ENCODE measurements at places on chromosomes 16 and 17.

GRCh38 chr16:66873685-66874055, 6.6 kb upstream of the PDP2 start:
- DNase-seq: no peak

DNA sequence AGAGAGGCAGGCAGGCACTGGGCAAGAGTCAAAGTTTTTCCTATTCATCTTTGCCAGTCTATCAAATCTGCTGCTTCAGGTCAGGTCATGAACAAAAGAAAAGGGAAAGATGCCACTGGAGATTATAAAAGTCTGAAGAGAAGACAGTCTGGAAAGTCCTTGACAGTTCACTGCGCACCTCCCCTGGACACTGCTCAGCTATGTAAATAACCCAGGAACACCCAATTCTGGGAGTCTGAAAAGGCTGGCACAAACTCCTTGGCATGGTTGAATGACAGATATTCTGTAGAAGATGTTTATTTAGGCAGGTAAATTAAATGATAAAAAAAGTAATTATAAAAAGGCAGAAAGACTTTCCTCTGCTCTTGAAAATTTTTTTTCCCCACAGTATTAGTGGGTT, 5.2 kb upstream of the CORO6 start:
- DNase-seq: no peak

DNA sequence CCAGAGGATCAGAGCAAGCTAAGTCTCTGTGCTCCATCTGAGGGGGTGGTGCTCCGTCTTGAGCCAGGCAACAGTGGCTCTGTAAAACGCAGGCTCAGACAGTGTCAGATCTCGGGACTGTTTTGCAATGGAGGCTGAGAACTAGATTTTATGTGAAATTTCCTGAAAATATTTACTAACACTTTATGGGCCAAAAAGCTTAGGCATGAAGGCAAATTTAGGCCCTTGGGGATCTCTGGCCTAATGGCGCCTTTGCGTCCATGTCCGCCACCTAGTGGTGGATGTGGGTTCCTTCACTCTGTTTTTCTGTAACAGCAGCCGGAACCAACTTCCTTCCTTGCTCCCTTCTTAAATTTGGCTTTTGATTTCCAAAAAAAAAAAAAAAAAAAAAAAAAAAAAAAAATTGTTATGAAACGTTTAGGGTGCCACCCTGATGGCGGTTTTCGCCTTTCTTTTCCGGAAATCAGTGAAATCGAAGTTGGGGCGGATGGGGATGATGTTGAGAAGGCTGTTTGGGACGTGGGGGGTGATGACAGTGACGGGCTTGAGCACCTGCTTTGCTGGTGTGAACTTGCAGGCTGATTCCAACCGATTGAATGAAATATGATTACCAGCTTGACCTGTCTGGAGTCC, 14.0 kb upstream of the ELAC2 start:
- no peak for DNase-seq

DNA sequence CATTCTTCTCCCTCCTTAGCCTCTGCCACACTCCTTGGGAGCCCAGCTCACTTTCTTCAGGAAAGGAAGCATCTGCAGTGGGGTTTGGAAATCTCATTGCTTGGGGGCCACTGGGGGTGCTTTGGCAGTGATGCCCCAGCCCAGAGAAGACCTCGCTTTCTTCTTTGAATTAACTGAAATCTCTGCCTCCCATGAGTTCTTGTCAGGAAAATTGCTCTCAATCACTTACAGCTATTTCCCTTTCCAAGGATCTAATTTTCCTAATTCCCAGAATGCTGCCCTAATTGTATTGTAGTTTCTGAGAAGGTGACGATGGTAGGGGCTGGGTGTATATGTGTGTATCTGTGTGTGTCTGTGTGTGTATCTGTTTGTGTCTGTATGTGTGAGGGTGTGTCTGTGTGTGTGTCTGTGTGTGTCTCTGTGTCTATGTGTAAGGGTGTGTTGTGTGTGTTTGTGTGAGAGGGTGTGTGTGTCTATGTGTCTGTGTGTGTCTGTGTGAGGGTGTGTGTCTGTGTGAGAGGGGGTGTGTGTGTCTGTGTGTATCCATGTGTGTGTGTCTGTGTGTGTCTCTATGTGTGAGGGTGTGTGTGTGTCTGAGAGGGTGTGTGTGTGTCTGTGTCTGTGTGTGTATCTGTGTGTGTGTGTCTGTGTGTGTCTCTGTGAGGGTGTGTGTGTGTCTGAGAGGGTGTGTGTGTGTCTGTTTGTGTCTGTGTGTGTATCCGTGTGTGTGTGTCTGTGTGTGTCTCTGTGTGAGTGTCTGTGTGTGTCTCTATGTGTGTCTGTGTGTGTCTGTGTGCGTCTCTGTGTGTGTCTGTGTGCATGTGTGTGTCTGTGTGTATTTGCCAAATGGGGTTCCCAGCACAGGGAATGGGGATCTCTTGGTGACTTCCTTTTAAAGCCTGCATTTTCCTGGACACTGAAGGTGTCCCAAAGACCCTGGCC, 83.5 kb upstream of the DNAJA2 start:
- DNase-seq: no peak

DNA sequence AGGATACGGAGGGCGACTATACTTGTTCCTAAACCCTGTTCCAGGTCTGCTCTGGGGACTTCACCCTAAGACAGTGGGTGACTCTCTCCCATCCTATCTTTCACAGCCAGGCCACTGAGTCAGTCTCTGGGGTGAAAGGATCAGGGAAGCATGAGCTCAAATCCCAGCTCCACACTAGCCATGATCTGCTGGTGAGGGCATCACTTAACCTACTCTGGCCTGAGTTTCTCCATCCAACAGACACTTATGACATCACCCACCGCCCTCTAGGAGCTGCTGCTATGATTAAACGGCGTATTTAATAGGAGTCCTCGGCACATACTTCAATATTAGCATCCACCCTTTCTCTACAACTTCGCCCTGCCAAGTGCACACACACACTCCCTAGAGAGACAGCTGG, 10.1 kb downstream of the GAST start:
- DNase-seq: no peak

DNA sequence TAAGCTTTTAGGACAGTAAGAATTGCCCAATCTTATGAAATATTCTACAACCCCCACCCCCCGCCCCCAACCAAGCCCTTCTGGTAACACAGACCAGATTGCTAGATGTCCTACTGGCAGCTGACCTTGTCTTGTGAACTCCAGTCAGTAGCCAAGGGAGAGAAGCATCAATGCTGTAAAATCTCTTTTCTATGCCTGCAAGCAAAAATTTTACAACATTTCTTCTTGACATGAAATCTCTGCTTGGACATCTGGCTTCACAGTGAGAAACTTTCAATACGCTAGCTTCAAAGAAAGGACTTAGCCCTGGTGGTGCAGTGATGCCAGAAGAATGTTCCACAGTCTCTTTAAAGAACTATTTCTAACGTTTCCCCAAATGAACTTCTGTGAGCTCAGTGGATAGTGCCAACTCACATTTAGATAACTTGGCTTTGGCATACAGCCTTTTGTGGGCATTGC, 169.3 kb upstream of the AXIN2 start:
- no peak for DNase-seq

DNA sequence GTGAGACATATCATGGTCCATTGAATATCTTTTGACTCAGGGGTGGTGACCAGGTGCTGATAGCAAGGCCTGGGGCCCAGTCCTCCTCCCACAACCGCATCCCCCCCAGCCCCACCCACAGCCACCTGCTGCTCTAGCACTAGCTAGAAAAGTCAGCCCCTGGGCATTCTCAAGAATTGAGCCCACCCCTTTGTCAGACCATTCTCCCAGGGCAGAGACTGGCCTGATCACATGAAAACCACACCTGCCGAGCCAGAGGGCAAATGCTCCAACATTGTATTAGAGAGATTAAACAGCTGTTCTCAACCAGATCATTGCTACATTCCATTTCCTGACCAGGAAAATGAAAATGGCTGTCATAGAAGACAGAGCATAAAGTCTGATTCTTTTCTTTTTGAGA, 62.4 kb downstream of the RAB11FIP4 start:
- DNase-seq: no peak

DNA sequence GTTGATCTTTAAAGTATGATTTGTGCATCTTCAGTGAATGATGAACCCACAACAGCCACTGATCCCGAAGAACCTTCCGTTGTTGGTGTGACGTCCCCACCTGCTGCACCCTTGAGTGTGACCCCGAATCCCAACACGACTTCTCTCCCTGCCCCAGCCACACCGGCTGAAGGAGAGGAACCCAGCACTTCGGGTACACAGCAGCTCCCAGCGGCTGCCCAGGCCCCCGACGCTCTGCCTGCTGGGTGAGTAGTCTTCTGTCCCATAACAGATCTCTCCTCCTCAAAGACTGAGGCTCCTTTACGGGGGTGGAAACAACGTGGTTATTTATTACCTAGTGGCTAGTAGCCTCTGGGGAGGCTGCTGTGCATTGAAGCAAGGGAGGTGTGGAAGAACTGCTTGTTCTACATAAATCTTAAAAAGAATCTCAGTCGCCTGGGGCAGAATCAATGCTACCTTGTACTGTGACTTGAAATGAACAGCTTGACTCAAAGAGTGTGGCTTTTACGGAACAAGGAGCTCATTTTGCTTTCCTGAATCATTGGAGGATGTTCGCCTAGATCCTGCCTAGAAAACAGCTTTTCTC, 63.0 kb upstream of the CLEC18A start:
- DNase-seq: no peak

GRCh38 chr16:30562021-30562420, 3.8 kb upstream of the ZNF764 start:
- DNase-seq: no peak

GRCh38 chr16:324201-324450, 28.4 kb downstream of the AXIN1 start:
- no peak for DNase-seq

DNA sequence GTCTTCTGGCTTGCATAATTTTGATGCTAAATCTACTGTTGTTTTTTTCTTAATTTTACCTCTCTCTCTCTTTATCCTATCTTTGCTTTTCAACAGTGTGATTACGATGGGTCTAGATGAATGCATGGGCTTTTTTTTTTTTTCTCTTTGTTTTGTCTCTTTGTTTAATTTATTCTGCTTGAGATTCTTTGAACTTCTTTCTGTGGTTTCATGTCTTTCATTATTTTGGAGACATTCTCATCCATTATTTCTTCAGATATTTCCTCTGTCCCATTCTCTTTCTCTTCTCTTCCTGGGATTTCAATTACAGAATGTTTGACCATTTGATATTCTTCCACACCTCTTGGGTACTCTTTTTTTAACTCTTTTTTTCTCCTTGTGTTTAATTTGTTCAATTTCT, 52.3 kb downstream of the CCDC182 start:
- no peak for DNase-seq

- DNase-seq: no peak
Measured at GRCh38 chr17:82899941-82900340, 60.1 kb upstream of the ZNF750 start.

DNA sequence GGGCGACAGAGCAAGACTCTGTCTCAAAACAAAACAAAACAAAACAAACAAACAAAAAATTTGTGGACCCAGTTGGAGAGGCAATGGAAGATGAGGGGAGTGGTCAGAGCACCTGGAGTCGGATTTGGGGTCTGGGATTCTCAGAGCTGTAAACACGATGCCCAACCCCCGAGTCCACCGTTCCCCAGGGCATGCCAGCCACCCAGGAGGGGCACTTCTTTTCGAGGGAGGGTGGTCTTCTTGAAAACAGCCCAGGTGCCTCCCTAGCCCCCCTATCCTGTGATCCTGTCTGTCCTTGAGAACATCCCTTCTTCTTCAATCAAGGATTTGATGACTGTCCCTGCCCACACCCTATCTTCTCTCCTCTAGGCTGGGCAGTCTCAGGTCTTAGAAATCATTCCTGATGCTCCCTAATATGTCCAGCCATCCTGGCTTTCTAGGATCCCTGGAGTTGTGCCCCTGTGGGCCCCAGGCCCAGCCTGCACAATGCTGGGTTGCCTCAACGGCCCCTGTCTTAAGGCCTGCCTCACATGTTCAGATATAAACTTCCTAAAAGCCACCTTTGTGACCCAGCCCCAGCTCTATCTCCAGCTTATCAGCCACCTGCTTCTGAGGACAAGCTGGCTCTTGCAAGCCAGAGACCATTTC, 3.1 kb upstream of the SLC13A2 start:
- DNase-seq: no peak

DNA sequence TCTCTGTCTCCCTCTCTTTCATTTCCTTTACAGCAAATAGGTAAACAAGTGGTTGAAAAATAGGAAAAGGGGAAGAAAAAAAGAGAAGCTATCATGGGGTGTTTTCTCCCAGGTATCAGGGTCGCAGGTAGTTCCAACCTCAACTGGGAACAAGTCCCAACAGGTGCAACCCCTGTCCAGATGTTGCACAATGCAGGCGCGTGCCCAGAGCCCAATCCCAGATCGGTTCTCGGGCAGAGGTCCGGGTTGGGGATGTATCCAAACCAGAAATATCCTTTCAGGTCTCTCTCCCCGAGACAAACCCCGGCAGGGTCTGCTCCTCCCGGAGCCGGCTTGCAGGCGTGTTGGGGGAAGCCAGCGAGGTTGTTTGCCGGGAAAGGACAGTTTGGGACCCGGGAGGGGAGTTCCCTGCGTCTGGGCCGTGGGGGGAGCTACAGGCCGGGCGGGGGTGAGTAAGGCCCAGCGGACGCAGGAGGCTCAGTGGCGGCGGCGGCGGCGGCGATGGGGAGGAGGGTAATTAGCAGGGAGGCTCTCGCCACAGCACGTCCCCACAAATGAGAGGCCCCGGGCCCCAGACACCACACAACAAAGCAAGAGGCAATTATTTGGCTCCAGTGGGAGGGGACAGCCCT, 21.2 kb upstream of the SP6 start:
- DNase-seq: no peak

GRCh38 chr17:12853921-12854320, 64.6 kb downstream of the ARHGAP44 start:
- no peak for DNase-seq

DNA sequence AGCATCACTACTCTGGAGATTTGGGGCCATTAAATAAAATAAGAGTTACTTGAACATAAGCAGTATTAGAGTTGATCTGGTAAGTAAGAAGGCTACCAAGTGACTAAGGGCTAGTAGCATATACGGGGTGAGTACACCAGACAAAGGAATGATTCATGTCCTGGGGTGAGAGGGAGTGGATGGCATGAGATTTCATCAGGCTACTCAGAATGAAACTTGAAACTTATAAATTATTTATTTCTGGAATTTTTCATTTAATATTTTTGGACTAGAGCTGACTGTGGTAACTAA, 2.3 kb downstream of the SLFN5 start:
- peak; percentile 78 for DNase-seq

- DNase-seq: no peak
Measured at GRCh38 chr16:4800290-4801041, 2.0 kb downstream of the ROGDI start.
